ENCODE measurements at places on chromosomes 6 and 20.

DNA sequence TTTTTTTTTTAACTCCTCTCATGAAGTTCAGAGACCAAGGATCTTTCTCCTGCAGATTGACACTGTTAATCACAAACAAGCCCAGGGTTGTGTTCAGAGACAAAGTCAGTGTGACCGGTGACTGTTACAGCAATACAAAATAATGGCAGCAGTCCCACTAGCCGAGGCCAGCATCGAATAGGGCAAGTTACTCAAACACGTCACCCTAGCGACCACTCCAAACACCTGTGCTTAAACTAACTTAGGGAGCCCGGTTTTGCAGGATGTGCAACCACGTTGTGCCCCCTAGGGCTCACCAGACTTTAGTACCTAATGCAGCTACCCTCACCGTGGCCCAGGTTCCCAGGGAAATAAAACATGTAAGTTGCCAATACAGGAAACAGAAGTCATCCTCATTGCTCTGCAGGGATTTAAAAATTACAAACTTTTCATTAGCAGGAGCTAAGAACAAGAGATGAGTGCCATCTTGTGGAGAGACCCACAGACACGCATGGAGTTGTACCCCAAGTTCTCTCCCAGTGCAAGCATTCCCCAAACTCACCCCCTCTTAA, 38.1 kb downstream of the FAM50B start:
- no peak overlapping the region for H3K4me3 ChIP-seq
- H3K27ac ChIP-seq, result no peak overlapping the region
- peaks cover 6% of the 10 kb centered on the region for H3K4me1 ChIP-seq
- no peaks in the 10 kb centered on the region for H3K27me3 ChIP-seq
- H3K36me3 ChIP-seq, result no peaks in the 10 kb centered on the region
- no peak for DNase-seq

DNA sequence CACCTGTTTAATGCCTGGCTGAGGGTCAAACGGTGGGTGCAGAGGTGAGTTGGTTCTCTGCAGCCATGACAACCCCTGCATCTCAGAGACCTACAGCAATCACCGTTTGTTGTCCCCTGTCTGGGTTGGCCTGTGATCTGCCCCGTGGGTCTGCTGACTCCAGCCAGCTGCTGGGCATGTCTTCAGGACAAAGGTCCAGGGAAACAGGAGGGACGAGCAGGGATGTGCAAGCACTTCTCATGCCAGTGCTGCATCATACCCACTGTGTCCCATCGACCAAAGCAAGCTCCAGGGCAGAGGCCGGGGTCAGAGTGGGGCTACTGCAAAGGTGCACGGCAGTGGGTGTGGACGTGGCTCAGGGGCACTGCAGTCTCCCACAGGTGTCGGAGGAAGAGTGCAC, 150.2 kb downstream of the PHACTR3 start:
- no peak overlapping the region for H3K4me3 ChIP-seq
- H3K36me3 ChIP-seq, result no peaks in the 10 kb centered on the region
- H3K4me1 ChIP-seq, result no peaks in the 10 kb centered on the region
- peaks cover 50% of the 10 kb centered on the region for H3K27me3 ChIP-seq
- H3K27ac ChIP-seq, result no peak overlapping the region
- DNase-seq, result no peak

DNA sequence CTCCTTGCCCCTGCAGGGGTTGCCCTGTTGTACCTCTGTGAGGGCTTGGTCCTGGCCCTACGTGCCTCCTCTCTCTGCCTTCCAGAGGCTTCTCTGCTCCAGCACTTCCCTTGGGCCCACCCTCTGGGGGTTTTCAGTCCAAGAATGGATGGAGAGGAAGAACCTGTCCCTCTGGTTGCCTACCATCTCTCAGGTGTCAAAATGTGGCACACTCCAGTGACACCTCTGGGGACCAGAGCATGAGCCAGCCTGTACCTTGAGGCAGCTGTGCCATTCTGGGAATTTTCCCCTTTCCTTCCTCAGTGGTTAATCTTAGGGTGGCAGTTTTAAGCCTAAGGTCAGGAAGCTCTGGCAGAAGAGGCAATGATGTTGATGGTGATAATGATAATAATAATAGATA, 115.2 kb upstream of the ARMC2 start:
- H3K4me1 ChIP-seq, result peaks cover 8% of the 10 kb centered on the region
- no peak overlapping the region for H3K27ac ChIP-seq
- peaks cover 17% of the 10 kb centered on the region for H3K27me3 ChIP-seq
- H3K36me3 ChIP-seq, result no peaks in the 10 kb centered on the region
- DNase-seq, result no peak

DNA sequence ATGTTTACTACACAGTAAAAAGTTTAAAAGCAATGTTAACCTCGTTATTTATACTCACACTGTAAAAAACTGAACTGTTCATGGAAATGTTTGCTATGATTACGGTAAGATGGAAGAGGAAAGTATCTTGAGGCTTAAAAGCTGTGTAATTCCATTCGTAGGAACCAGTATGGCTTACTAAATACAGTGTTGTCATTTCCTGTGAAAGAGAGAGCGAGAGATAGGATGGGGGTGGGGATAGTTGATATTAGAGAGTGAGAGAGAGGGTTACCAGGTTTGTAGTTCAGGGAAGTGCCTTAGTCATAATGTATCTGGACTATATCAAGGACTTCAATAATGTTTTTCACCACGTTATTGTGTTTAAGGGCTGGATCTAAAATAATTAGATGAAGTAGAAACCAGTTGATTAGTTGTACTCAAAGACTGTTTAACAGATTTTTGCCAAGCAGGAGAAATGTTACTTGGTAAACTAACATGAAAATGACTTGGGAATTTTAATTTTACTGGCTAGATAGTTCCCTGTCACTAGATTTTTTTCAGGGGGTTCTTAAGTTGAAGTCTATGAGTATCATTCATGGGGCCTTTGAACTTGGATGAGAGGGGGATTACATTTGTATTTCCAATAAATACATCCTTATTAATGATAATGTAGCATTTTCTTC, 30.4 kb downstream of the AFDN start:
- H3K4me3 ChIP-seq, result no peak overlapping the region
- peaks cover 9% of the 10 kb centered on the region for H3K36me3 ChIP-seq
- DNase-seq, result no peak
- H3K4me1 ChIP-seq, result peaks cover 64% of the 10 kb centered on the region
